ENCODE measurements at places on chromosomes 6 and 20.

- DNase-seq, result no peak
These were observed 448.3 kb upstream of the HSF2 start for GRCh38 chr6:121951123-121951522.

DNA sequence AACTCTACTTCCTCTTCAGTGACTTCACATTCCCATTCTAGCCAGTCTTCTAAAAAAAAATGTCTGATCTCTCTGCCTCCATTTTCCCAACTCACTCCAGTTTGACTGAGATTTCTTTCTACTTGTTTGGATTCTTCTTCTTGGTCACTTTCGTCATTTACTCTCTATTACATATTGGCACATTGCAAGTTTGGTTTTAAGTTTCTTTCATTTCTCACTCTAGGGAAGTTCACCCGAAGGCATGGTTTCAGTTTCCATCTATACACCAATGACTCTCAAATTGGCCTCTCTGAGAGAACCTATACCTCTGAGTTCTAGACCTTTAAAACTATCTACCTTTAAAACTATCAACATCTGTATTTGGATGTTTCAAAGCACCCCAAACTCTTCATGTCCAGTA lies 51.3 kb downstream of the CD109 start:
- DNase-seq, result no peak

- DNase-seq, result no peak
These were observed 56.6 kb downstream of the HS3ST5 start for GRCh38 chr6:114286211-114286610.

DNA sequence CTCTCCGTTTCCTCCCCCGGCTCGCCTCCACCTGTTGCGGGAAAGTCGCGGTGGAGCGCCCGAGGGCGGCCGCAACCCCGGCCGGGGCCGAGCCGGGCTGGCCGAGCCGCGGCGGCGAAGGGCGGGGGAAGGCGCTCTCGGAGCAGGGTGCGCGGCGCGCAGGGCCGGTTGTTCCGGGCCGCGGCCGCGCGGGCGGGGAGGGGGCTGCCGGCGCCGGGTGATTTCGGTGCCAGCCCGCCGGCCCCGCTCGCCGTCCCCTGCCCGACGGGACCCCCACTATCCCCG lies 235 bp downstream of the MAP7 start:
- no peak for DNase-seq

- DNase-seq, result no peak
These were observed 292.1 kb downstream of the CDC5L start for GRCh38 chr6:44679438-44680201.

DNA sequence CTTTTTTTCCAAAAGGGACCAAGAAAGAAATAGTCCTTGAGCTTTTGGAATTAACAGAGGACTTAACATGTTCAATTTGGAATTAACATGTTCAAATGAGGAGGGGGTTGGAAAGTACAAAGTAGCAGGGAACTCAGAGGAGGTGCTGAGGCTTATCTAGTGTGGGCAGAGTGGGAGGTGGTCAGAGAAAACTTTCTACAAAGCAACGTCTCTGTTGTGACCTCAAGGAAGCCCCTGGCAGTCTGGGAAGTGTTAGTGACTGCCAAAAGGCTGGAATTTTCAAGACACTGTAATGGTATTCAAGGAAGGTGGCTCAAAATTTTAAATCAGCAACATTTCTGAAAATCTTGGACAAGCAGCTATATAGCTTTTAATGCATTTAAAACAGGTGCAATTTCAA lies 7.3 kb downstream of the ECI2 start:
- no peak for DNase-seq

- no peak for DNase-seq
These were observed 25.0 kb downstream of the BMP7 start for GRCh38 chr20:57241363-57241991.

DNA sequence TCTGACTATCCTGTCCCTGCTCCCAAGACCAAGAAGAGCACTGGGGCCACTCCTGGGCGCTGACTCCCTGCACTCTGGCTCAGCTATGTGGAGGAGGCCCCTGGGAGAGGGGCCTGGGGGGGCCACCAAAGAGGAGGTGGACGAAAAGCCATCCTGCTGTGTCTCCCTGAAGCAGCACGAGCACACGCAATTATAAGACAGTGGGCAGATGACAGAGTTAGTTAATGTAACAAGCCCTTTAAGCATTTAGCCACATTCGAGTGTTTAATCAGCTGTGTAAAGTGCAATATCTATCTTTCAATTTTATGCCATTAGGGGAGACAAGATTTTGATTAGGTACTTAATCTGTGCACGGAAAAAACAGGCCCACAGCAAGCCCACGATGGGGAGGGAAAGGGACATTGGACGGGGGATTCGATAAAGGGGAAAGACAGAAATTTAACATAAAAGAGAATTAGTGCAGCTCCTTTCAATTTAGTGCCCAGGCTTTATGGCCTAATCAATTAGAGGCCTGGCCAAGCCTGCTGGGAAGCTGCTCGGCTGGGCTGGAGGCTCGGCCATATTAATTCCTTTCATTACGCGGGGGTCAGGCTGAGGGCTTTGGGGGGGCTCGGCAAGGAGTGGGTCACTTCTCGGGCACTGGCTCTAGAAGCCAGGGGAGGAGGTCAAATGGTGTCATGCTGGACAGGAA lies 286.2 kb downstream of the DHX35 start:
- DNase-seq, result no peak

DNA sequence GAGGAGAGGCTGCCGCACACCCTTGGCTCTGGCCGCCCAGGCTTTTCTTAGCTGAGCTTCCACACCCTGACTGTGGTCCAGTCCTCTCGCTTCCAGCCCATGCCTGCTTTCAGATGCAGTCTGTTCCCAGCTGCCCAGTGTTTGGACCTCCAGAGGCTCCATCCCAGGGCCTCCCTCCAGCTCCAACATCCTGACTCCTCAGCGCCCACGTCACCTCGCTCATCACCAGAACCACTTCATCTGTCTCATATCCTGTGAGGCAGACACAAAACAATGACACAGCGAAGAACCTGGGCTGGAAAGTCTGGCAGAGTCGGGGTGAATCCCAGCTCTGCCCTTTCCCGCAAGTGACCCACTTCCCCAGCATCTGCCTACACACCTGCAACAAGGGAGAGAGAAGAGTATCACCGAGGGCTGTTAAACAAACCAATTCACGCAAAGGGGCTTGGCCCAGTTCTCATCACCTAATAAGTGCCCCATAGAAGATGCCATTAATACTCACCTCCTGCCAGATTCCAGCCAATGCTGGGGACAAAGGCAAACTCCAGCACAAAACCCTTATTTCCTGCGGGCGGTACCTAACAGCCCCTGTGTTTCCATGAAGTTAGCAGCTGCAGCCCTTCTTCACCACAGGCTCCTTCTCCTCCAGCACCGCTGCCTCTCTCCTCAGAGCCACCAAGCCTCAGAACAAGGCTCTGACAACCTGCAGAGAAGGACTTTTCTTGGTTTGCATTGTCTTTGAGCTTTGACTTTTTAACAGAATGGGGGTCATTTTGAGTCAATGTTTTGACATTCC lies 133.4 kb upstream of the CDH4 start:
- no peak for DNase-seq

- DNase-seq, result no peak
These were observed 348.1 kb downstream of the THBS2 start for GRCh38 chr6:168905451-168906090.

DNA sequence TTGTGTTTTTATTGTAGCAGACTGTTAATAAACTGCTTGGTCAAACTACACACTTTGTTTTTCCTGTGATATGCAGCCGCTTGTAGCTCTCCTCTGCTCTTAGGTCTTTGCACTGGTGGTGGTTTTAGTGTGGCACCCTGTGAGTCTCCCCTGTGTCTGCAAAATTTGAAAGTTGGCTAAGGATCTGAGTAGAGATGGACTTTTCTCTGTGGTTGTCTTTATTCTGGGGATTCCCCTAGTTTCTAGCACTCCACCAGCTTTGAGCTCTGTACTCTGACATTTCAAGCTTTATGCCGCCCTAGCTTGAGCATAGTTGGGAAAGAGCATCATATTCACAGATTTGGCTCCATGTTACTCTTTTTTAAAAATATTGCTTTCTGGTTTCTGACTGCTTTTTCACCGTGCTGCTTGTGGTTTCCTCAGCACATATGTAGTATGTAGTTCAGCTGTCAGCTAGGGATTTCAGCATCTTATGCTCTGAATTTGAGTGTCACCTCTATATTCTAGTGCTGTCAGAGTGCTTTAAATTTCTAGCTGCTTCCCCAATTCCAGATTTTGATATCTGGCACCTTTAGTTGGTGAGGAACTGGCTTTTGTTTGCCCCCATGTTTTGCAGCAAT lies 25.4 kb downstream of the CDYL start:
- DNase-seq, result no peak

- peak; percentile 50 for DNase-seq
These were observed 124.1 kb upstream of the RPS6KA2 start for GRCh38 chr6:166751051-166751595.

DNA sequence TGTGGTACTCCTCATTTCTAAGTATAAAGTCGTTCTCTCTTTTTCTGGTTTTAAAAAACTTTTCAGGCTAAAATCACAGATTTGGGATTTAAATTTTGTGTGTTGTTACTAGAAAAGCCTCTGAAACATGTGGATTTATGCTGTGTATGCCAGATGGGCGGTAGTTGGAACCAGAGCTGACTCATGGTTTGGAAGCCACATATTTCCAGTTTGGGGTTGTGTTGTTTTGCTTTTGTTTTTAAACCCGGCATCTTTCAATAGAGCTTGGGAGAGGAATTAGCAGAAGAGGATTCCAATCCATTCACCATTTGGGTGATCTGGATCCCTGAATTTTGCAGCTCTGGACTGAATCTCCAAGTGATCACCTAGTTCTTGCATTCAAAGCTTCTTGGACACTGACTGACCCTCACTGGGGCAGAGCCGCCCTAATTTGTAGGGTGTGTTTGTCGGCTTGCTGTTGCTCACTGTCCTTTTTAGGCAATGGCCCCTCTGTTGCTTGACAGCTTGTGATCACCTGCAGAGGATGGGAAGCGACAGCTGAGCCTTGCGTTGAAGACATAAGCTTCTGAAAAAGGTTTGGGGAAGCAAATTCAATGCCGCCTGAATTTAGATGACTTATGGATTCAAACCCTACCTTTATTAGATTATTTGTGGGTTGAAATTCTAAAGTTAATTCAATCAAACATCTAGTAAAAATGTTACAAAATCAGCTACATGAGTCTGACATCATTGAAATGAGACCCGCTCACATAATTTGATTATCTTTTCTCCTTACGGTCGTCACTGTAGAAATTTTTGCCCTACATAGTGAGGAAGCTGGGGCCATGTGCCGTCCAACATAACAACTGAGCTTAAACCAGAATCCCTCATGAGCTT lies 79.9 kb upstream of the CD83 start:
- no peak for DNase-seq

DNA sequence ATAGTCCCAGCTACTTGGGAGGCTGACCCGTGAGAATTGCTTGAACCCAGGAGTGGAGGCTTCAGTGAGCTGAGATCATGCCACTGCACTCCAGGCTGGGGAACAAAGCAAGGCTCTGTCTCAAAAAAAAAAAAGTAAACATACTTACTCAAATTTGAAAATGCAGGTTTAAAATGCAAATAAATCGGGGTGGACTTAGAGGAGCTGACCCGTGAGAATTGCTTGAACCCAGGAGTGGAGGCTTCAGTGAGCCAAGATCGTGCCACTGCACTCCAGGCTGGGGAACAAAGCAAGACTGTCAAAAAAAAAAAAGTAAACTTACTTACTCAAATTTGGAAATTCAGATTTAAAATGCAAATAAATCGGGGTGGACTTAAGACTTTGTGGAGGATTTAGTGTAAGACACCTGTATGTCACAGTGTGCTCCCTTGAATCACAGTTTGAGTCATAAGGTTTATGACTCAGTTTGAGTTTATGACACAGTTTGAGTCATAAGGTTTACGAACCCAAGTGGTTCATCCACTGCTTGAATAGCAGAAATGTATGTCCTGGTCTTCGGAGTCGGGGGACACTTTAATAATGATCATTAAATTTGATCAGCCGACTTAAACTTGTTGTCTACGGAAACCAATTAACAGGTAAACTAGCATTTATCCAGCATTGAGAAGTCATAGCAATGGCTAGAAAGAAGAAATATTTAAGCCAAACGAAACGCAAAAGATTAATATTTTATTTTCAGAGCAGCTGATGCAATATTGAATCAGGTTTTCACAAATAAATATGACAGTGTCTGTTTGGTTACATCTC lies 6.8 kb upstream of the MRPS10 start:
- DNase-seq, result no peak
